ENCODE measurements at places on chromosomes 12 and 14.
A peak's percentile ranks its signal among the peaks of the same experiment; 100 is the strongest.

DNA sequence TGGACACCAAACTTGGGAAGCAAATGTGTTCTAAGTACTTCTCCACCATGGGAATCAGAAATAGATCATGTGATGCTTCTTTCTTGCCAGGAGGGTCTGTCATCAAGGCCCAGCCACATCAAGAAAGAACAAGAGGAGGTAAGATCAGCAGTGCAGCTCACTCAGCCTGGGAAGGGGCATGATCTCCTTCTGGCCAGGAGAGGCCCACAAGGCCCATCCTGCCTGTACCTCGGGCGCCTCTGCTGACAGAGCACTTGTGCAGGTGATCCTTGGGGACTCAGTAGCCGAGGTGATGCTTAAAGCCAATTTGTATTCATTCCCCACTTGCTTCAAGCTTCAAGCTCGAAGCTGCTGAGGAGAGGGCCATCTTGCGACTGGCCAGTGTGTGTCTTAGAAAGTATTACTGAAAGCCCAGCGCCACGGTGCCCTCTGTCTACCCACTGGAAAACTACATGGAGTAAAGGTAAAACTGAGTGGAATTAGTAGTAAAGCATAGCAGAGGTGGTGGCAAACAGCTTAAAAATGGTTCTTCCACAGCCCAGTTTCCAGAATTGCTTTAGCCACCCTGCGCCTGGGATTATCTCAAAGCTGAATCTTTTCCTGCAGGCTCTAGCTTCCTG lies 26.2 kb downstream of the RTRAF start:
- DNase-seq, result no peak

GRCh38 chr12:131829791-131830334 lies 1.7 kb downstream of the MMP17 start:
- peak; percentile 72 for DNase-seq

- no peak for DNase-seq
These were observed 16.7 kb downstream of the SLCO1C1 start for GRCh38 chr12:20711846-20712245.

DNA sequence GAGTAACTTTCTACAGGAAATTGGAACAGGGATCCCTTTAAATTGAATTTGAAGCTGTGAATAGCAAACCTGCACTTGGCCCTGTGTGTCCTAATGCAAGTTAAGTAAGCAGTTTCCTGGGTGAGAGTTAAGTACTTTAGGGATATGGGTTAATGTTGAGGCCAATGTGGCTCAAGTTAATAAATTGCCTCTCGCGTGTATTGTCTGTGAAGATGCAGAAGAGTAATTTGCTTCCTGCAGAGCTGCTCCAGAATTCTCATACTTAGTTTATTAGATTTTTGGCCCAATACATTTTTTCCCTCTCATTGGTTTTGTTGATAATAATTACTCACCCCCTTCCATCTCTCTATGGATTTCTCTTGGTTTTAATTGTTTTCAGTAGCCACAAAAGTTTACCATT lies 86.5 kb downstream of the SLC25A47 start:
- DNase-seq, result no peak

DNA sequence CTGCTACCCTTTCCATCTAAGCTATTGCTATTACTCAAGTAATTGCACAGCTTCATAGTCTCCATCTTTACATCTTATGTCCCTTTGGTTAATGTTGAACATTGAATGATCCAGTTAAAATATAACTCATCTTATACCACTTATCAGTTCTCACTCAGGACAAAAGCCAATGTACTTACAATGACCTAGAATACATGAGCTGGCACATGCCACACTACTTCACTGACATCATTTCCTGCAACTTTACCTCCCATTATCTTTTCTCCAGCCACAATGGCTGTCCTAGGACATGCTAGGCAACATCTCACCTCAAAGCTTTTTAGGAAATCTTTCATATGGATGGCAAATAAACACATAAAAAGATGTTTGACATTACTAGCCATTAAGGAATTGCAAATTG lies 309.2 kb downstream of the FOXG1 start:
- DNase-seq, result no peak

DNA sequence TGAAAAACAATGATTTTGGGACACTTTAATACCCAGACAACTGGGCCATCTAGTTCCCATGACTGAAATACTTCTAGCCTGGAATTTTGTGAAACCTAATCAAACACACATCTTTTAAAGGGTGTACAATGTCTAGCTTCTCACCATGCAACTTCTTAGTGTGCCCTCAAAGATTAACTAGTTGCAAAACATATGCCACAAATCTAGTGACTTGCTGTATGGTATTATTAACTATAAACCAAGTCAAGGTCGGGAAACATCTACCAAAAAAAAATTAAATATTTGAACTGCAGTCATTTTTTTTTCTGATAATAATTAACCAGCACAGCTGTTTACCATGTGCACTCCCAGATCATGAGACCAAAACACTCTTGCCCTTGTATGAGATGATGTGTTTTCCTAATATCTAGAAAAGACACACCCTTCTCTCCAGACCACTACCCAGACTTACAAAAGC lies 171.8 kb upstream of the FOXN3 start:
- DNase-seq, result no peak

DNA sequence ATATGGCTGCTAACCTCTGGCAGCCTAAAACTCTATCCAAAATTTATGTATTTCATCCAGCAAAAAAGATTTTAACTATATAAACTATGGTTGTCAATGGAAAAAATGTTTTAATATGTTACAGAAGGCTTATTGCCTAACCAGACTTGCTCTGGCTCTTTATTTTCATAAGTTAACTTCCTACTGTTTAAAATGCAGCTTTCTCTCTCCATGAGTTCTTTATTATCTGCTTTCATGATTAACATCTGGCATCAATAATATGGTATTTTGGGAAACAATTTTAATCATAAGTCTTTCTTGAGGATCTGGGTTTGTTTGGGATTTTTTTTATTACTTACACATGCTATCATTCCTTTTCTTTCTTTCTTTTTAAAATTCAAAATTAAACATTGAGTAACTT lies 20.5 kb downstream of the KERA start:
- DNase-seq, result no peak

GRCh38 chr14:71529848-71530247 lies 402.4 kb upstream of the RGS6 start:
- no peak for DNase-seq

- DNase-seq, result no peak
These were observed 74.0 kb downstream of the PCNX1 start for GRCh38 chr14:70981000-70981952.

DNA sequence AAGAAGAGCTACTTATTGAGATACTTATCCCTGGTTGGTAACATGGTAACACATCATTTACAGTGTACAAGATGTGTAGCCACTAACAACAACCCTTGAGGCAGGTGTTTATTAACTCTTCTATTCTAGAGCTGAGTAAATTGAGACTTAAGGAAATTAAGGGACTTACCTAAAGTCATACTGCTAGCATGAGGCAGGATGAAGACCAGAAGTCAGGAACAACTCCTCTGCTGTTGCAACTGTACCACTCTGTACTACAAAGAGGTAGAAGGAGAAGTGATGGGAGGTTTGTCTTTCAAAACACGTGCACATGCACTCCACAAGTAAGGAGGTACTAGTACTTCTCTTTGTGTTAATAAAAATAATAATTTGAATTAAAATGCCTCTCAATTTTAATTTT lies 79.9 kb downstream of the LLPH start:
- DNase-seq, result no peak

DNA sequence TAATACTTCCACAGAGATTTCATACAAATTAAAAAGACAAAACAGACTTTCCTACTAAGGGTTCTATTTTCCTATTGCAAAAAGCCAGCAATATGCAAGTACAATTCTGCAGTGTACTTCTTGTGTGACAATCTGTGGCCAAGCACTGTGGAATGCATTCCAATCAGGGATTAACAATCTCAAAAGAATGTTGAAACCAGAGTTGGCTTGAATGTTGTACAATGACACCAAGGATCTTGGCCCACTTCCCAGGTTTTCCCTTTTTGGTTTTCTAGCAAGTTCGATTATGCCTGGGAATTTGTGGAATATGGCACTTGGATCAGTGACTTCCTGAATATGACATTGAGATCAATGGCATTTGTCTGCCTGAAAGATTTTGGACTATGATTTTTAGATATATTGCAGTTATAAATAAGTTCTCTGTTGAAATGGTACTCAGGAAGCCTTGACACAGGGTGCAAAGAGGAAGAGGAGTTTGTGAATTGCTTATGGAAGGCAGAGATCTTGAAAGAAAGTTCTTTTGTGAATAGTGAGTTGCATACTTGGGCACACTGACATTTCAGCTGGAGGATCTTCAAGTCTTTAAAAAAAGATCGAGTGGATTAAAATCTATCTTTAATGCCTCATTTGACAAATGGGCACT lies 81.4 kb upstream of the FERMT2 start:
- DNase-seq, result peak; percentile 66
